ENCODE measurements at places on chromosomes 16 and 17.

DNA sequence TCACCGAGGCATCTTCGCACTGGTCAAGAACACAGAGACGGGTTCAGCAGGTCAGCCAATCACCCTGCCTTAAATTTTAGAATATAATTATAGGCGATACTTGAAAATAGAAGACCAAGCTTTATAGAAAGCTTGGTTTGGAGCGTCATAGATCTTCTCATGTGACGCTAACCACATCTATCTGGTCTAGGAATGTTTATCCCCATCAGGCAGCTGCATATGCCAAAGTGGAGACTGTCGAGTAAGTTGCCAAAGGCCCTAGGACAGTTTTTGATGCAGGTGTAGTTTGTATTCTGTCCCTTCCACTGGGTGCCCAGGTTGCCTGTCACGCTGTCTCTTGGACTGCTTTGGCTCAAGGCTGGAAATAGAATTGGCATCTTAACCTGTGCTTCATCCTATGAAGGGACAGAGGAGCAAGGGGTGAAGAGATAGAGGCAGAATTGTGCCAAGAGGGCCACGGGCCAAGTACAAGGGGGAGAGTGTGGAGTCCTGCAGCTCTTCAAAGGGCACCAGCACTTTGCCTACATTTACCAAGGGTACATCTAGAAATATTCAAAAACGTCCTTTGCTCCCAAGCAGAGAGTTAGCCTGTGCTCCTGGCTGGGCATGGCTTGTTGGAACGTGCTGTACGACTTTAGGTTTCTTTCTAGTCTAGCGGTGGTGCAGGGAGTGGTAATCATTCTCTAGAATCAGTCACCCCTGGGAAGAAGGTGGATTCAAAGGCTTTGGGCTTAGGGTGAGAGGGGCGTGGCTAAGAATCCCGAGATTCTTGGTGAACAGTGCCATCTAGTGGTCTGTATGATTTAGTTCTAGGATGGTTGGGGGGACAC lies 5.3 kb upstream of the WIPI1 start:
- peak; percentile 88 for DNase-seq

DNA sequence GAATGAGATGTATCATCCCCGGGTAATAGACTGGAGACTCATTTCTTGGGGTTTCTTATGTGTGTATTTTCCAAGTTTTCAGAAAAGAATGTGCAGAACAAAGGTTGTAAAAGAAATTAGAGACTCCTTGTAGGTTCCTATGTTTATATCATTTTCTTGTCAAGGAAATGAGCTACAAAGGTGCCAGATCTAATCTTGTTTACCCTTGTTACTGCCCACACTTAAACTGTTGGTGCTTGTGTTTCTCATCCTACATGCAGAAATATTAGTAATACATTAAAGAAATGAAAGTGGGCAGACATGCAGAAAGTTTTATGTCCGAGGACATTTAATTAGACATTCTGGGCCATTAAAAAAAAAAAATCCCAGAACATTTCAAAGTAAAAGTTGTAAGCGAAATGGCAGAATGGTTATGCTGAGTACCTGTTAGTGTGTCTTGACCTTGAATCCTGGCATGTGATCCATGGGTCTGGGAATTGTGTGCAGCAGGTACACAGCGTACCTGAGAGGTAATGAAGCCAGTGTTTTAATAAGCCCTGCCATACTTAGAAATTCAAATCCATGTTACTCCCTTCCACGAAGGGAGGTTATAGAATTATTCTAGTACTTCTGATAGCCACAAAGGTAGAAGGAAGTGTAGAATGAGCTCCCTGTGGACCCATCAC lies 62.6 kb upstream of the CACNG5 start:
- DNase-seq = no peak

GRCh38 chr17:2222901-2223616 lies 80.5 kb downstream of the SMG6 start:
- DNase-seq = peak; percentile 73

DNA sequence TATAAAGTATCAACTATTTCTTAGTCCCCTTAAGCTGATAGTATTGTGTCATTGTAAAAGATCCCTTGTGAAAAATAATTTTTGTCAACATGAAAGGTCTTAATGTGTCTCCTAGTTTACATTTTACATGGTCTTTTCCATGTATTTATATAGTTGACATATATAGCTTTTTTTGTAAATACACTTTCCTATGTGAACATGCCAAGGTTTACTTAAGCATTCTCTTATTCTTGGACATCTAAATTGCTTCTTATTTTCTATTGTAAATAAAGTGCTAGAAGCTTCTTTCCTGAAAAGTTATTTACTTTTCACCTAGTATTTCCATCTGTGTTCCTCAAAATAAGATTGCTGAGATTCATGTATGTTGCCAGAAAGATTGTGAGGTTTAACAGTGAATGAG lies 29.3 kb downstream of the TENT4B start:
- no peak for DNase-seq

GRCh38 chr17:40063901-40064531 lies 1.3 kb downstream of the THRA start:
- no peak for DNase-seq

GRCh38 chr16:5903153-5903552 lies 805.6 kb upstream of the EEF2KMT start:
- DNase-seq = no peak

GRCh38 chr17:246851-247421 lies 65.5 kb upstream of the DOC2B start:
- no peak for DNase-seq

DNA sequence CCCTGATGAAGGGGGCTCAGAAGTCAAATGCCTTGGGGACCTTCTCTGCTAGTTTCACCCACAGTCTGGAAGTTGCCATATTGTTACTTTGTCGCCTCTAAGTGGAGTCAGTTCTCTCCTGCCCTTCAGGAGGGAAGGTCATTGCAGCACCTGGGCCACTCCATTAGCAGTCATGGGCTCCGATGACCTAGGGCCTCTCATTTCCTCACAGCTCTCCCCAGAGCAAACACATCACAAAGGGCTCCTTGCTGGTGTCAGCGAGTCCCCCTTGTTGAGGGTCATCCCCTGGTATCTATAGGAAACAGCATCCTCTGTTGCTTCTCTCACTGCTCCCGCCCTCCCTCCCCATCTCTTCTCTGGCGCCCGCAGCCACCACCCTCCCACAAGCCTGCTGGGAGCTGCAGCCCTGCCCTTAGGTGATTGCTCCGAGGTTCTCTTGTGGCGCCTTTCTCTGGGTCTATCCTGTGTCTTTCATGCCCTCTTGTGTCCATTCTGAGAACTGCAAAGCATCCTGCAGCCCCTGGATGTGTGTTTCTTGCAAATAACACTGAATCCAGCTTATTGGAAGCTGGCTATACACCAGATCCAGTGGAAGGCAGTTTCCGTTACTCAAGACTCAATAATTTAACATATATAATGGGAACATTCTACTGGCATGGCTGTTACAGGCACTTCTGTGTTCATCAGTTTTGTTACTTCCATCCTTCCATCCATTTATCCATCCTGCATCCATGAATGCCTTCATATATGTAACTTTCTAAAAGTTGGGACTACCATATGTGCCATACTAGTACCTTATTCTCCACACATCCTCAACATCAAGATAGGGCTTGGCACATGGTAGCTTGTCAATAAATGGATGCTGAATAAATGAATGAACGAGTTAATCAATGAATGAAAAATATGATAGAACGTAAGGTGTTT lies 21.2 kb downstream of the PDILT start:
- peak; percentile 69 for DNase-seq

- DNase-seq = no peak
Measured at GRCh38 chr17:74059479-74060240, 143.8 kb upstream of the RPL38 start.

DNA sequence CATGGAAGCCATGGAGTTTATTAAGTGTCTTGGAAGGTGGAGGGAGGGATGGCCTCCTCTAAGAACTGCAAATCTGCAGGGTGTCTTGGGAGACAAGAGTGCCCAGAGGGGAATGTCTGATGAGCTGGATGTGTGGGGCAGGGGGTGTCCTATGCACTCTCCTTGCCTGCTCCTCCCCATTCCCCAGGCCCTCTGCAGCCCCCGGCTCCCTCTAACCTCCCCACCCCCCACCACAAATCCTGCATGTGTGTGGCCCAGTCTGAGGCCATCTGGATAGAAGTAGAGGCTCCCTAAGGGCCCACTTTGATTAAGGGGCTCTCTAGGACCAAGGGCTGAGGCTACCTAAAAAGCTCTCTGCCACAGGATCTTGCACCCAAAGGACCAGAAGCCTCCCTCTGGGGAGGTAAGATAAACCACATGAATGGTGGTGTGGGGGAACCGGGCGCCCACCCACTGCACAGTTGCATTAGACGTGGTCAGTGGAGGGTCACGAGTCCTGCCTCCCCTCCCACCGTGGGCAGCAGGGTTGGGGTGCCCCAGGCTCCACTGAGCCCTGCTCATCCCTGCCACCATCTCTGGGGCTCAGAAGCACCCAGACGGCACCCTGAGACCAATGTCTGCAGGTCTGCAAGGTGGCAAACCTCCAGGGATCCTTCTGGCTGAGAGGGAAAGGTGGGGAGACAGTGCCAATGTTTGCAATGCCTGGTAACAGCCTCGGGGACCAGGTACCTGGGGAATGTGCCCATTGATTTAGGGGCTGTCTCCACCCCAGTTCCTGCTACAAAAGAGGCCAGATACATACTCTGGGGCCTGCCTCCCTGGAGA lies 618 bp downstream of the AANAT start:
- DNase-seq = no peak

DNA sequence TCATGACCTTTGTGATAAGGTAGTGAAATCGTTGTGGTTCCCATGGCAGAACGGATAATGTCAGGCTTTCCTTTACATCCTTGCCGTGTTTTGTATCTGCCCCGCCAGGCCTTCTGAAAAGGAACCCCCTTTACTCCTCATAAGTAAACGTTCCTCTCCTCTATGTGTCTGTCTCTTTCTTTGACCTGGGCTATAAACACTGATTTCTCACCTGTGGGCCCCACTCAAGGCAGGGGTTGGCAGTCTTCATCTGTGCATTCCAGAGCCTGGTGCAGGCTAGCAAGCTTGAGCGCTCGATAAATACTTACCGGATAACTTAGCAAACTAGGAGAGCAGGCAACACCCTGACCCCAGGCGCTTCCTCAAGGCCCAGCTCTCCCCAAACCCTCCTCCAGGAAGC lies 7.3 kb upstream of the HAP1 start:
- no peak for DNase-seq

- peak; percentile 41 for DNase-seq
Measured at GRCh38 chr17:49694847-49695697, 12.7 kb downstream of the SLC35B1 start.

GRCh38 chr17:51739245-51739886 lies 419.1 kb downstream of the CA10 start:
- DNase-seq = no peak

- DNase-seq = no peak
Measured at GRCh38 chr16:67953641-67954375, 9.9 kb upstream of the LCAT start.

- DNase-seq = no peak
Measured at GRCh38 chr16:79430191-79430678, 170.3 kb downstream of the MAF start.

DNA sequence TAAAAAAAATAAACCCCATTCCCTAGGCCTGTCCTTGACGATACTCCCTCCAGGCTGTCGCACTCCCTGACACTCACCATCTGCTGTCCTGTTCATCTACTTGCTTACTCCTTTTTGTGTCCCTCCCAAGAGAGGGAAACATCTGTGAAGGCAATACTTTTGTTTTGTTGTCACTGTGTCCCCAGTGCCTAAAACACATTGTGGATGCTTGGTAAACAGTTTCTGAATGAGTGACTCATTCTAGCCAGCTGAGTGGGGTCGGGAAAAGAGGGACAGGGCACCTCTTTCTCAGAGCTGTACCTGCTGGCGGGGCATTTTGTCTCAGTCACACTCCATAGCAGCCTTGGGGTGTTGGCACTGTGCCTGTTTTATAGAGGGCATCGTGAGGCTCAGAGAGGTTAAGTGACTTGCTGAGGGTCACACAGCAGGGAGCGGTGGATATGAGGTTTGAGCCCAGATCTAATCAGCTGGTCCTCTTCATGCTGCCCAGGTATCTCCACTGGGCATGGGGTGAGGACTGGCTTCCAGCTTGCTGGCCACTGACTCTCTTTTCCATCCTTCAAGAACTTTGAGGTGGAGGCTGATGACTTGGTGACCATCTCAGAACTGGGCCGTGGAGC lies 15.6 kb downstream of the MAP2K3 start:
- DNase-seq = no peak

- DNase-seq = peak; percentile 75
Measured at GRCh38 chr17:412211-413015, 59.8 kb upstream of the RPH3AL start.

GRCh38 chr16:23920446-23920845 lies 84.7 kb downstream of the PRKCB start:
- DNase-seq = no peak

DNA sequence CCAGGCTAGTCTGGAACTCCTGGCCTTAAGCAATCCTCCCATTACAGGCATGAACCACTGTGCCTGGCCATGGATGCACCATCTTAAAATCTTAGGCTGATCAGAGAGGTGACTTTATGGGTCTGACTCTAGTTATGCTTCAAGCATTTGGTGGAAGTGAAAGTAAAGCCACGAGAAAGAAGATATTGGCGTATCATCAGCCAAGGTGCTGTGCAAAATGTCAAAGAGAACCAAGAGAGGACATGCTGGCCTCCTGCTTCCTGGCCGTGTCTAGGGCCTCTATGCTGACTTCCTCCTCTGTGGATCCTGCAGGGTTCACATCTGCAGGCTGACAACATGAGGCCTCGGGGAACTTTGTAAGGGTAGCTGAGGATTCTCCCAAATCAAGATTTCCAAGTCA lies 385.2 kb downstream of the MAF start:
- no peak for DNase-seq

DNA sequence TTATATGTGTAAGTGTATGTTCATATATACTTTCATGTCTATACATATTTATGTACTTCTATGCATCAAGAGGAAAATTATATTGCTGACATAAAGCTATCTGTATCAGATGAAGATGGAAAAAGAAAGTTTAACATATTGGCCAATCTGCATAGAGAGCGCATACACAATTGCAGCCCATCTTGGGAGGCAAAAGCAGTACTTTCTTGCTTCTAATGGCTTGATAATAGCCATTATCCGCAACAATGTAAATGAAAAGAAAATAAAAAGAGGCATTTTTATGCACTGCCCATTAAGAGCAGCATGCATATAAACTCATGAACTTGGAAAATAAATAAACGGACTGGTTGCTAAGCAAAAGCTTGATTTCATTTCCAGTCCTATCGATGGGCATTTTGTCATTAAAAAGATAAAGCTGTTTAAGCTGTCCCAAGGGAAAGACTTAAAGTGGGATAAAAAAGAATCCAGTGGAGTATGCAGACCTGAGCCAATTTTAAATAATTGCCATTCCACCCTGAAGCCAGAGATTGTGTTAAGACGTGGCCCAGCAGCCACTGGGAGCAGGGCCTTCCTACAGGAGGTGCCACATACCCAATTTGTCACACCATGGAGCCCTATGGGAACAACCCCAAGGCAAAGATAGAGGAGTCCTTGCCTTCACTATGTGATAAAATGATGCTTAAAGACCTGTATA lies 183.6 kb upstream of the CDH11 start:
- DNase-seq = no peak

DNA sequence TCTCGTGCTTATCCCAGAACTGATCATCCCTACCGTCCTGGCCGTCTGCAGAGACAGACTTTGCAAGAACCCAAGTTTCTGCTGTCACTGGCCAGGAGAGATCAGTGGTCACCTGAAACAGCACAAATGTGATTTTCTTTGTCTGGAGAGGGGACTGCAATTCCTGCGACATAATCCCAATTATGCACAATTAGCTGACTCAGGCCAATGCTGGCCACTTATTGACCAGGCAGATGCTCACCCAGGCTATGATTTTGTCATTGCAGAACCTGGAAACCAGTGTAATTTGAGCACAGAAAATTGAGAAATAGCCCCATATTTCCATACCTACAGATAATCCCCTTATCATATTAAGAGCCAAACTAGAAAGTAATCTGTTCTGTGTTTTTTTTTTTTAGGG lies 34.7 kb downstream of the SALL1 start:
- no peak for DNase-seq

GRCh38 chr17:82077617-82078358 lies 12.2 kb upstream of the DUS1L start:
- peak; percentile 20 for DNase-seq
